ENCODE measurements at places on chromosomes 2 and 18.

DNA sequence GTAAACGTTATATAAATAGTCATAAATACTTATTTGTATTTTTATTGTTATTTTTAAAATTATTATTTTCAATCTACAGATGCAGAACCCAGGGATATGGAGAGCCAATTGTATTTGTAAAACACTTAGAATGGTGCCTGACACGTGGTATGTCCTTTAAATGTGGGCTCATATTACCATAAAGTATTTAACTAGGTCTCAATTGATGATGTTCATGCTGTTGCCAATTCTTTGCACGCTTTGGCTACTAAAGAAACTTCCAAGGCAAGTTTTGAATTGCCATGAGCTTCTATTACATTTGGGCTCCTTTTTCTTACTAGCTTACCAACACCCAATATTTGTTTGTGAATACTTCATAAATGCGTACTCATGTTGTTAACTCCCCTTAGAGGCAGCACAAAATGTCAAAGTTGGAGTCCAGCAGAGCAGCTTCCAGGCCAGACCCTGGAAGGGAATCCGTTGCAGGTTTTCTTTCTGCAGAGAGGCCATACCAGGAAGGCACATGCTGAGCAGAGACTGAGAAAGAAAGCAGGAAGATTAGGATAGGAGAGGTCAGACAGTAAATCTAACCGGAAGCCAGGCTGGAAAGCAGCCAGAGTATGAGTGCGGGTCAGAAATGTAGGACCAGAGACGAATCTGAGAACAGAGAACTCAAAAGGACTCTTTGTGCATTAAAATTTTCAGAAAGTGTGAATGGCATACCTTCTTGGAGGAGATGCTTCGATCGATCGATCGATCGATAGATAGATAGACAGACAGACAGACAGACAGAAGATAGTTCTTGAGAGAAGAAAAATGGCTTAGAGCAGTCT lies 4.2 kb upstream of the NOSTRIN start:
- no peak for DNase-seq

DNA sequence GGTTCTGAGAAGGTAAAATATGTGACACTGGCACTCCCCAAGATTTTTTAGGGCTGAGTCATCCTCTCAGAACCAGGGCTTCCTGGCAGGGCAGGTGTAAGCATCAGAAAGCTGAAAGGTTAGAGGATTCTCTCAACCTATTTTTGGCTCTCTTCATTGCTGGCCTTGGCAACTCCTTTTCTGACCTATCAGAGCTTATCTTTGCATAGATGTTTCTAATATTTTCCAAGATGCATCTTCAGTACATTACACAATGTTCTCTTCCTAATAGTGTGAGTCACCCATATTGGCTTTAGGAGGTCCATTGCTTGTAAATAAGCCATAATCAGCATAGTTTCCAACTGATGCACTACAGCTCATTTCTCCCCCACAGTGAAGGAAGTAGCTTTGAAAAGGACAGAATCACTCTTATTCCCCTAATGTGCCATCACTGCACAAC lies 2008.4 kb upstream of the PIK3C3 start:
- no peak for DNase-seq

DNA sequence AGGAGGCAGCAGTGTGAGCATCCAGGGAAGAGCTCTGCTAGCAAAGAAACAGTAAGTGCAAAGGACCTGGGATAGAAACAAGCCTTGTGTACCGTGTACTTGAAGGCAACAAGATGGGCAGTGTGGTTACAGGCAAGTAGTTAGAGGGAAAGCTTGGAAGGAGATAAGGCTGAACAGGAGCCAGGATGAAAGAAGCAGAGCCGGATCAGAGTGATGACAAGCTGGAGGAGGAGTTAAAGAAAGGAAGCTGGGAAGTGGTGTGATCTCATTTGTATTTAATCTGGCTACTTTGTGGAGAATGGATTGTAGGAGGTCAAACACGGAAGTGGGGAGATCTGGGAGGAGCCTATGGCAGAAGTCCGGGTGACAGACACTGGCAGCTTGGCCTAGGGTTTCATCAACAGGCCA lies 44.7 kb upstream of the VPS54 start:
- no peak for DNase-seq

DNA sequence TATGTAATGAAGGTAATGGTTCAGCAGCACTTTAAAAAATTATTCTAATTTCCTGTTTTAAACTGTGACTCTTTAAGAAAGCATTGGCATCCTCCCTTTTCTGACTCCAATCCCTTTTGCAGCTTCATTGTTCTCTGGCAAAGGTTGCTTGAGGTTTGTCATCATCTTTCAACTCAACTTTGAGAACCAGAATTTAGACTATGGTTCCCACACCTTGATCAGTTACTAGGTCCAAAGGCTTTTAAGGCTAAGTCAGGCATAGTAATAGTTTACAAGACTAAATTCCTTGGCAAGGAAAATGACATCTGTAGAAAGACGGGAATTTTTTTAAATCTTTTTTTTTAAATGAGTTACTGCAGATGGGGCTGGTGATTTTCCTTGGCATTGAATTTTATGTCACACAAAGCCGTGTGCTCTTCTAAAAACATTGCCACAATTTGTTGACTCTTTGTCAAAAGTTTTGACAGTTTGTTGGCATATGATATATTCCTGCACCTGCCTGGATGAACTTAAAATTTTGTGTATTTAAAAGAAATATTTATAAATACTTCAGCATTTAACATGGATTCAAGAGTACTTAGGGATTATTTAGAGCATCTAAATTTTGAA lies 451.0 kb downstream of the MEIS1 start:
- DNase-seq, result no peak

GRCh38 chr2:437756-438393 lies 150.0 kb upstream of the ALKAL2 start:
- peak; percentile 69 for DNase-seq

GRCh38 chr2:204665207-204665606 lies 119.9 kb downstream of the PARD3B start:
- no peak for DNase-seq

GRCh38 chr18:25141886-25142285 lies 210.1 kb downstream of the ZNF521 start:
- no peak for DNase-seq

GRCh38 chr2:101887328-101887727 lies 104.4 kb upstream of the IL1R2 start:
- no peak for DNase-seq

- no peak for DNase-seq
Measured at GRCh38 chr2:32559136-32559535, 68.7 kb upstream of the TTC27 start.

GRCh38 chr2:239181903-239182581 lies 218.8 kb downstream of the HDAC4 start:
- DNase-seq, result no peak

DNA sequence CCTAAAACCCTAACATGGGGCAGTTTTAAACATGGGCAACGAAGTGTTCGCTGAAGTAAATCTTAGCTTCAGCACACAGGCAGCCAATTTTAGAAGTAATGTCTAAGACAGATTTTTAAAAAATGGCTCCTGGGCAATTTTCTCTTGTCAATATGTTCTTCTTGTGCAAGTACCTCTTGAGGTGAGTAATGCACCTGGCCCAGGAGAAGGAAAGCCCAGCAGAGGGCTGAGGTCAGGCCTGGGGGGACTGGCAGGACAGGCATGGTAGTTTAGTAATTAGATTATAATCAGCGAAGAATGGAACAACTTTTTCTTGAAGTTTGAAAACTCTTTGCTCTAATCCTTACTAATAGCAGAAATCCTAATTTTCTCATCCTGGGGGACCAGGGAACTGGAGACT lies 77.6 kb downstream of the SPRED2 start:
- no peak for DNase-seq

DNA sequence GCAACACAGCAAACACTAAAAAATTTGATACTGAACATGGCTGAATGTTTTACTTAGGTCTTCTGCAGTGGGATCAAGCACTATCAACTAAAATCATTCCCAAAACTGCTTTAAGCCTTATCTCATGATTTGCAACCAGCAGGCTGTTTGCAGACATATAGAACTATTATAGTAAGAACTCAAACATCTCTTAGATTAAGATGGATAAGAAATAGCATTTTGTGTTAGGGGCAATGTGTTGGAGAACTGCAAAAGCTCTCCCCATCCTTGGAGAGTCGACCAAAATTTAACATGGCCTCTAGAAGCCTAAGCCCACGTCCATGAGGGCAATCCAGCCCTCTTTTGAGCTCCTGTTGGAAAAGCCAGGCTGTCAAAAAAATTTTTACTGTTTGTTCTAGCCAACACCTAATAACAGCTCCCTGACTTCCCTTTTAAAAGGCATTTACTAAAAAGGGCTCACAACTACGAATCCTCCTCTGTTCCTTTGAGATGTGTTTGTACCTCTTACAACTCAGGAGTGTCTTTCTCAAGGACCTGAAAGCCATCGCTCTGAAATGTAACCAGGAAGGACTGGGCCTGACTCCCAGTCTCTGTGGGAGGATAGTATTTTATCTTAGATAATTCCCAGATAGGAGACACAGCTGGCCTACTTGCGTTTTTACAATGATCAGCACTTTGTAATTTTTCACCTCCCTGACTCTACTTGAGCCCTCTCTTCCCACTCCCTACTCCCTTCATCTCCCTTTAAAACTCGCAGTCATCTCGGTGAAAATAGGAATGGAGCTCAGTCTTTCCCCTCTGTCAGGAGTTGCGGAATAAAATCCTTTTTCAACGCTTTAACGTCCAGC lies 1.4 kb downstream of the KRCC1 start:
- DNase-seq, result no peak

DNA sequence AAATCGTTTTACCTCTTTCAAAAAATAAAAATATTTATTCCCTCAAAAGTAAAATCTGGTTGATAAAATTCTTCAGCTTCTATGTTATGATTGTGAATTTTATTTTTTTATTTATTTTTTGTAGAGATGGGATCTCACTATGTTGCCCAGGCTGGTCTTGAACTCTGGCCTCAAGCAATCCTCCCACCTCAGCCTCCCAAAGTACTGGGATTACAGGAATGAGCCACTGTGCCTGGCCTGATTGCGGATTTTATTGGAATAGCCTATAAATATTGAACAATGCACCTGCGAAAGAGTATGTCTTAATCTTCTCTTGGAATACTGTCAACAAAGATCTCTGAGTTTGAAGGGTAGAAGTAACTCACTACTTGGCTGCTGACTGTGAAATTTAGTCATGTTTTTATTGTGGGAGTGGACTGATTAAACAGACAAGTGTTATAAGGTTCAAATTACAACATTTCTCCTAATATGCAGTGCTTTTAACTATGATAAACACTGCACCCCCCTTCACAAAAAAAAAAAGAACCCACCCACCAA lies 138.0 kb downstream of the AFF3 start:
- no peak for DNase-seq

- no peak for DNase-seq
Measured at GRCh38 chr2:125630377-125630776, 1025.6 kb upstream of the GYPC start.

GRCh38 chr2:15242936-15243461 lies 318.1 kb downstream of the NBAS start:
- DNase-seq, result no peak

- no peak for DNase-seq
Measured at GRCh38 chr2:67476809-67477790, 80.0 kb downstream of the ETAA1 start.

GRCh38 chr2:143117225-143117624 lies 12.0 kb upstream of the ARHGAP15 start:
- DNase-seq, result no peak

DNA sequence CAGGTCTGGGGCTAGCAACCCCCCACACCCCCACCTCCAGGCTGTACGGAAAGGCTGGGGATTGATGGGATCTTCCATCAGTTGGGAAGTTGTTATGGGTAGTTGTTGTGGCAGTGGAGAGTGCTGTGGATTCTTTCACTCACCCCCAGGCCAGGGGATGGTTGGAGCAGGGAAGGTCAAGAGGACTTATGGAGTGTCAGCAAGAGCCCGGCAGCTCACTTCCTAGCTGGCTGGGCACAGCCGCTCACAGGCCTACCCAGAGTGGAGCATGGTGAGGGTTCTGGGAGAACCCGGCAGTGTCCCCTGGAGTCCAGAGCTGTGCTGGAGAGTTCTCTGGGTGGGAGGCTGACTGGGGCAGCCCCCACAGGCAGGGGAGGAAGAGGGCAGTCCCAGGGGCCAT lies 122.2 kb downstream of the MSH2 start:
- no peak for DNase-seq

GRCh38 chr2:36376319-36376765 lies 20.8 kb downstream of the CRIM1 start:
- DNase-seq, result no peak

DNA sequence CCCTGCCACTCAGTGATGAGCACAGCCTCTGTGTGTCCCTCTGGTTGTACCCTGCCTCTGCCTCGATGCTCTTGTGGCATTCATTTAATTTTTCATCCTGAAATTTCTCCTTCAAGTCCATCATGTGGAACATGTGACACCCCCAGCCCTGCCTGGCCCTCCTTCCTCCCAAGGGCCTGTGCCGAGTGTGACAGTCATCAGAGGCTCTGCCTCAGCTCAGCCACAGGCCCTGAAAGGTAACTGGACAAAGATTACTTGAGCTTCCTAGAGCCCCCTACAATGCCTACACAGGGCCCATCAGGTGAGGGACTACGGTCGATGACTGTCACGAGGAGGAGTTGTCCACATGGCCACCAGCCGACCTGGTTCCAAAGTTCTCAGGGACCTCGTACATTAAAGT lies 75.1 kb downstream of the C1QL2 start:
- no peak for DNase-seq

GRCh38 chr2:27051902-27052645 lies 606 bp downstream of the AGBL5 start:
- no peak for DNase-seq

- no peak for DNase-seq
Measured at GRCh38 chr2:111108745-111109271, 11.9 kb upstream of the BCL2L11 start.
